Right ventricle myocardium superior (tissue), 1 donor: ENCODE measurements at places on chromosomes 7 and 10. TPM values are rescaled to one million over a fixed set of nuclear protein-coding genes. Genes with fewer than 3 reads are reported as not detected.

SEMA3C gene
- 66.9 TPM for total RNA-seq

KBTBD2 gene
- total RNA-seq = 25.1 TPM

LLCFC1 gene
- not detected for total RNA-seq

FKBP9 gene
- total RNA-seq = 120 TPM

AGMO gene
- 0.35 TPM for total RNA-seq

FANK1 gene
- total RNA-seq = 0.51 TPM

NRG3 gene
- total RNA-seq = 0.19 TPM

SPDYE5 gene
- not detected for total RNA-seq

MTERF1 gene
- total RNA-seq = 9.6 TPM

SLC26A5 gene
- total RNA-seq = not detected

EPHA1 gene
- total RNA-seq = 0.08 TPM

GIGYF1 gene
- 23.5 TPM for total RNA-seq

ANXA8 gene
- 0.24 TPM for total RNA-seq

ZNF862 gene
- 12.2 TPM for total RNA-seq

CEP55 gene
- total RNA-seq = 0.59 TPM

FAM25A gene
- total RNA-seq = not detected

WASHC2C gene
- 41.3 TPM for total RNA-seq

DNA sequence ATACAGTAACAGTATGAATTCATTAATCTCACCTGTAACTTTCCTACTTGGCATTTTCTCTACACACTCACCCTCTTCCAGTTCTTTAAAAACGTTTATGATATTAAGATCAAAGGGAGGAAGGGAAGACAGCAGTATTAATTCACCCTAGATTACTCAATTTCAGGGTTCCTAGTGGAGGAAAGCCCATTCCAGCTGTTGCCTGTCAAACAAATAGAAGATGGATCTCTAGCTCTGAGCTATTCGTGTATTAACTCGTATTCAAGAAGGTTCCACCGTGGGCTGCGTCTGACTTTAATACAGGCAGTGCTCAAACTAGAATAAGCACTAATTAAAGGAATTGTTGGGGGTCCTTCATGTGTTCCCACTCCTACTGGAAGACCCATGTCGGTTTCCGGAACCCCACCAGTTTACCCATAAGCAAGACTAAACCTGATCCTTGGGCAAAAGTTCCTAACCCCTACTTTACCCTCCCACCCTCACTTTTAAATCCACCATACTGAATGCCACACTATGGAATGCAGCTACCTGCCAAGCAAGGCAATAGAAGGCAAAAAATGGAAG, 2.1 kb downstream of the NANOS1 start:
- no peak for DNase-seq

DNA sequence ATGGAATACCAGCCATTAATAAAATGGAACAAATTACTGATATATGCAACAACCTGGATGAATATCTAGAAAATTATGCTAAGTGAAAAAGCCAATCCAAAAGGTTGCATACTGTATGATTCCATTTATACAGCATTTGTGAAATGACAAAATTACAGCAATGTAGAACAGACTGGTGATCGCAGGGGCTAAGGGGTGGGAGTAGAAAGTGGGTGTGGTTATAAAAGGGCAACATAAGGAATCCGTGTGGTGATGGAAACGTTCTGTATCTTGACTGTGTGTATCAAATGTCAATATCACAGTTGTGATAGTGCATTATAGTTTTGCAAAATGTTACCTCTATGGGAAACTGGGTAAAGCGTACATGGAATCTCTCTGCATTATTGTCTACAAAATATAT, 15.0 kb downstream of the CEP41 start:
- DNase-seq = no peak

DNA sequence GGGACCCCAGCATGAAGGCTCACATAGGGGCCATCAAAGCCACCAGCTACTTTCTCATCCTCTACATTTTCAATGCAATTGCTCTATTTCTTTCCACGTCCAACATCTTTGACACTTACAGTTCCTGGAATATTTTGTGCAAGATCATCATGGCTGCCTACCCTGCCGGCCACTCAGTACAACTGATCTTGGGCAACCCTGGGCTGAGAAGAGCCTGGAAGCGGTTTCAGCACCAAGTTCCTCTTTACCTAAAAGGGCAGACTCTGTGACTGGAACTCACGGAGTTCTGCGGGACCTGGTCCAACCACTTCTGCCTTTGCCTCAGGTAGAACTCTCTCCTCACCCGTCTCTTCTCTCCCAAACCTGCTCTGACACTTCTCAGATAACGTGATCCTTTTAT, 945 bp downstream of the TAS2R40 start:
- peak; percentile 66 for DNase-seq

DNA sequence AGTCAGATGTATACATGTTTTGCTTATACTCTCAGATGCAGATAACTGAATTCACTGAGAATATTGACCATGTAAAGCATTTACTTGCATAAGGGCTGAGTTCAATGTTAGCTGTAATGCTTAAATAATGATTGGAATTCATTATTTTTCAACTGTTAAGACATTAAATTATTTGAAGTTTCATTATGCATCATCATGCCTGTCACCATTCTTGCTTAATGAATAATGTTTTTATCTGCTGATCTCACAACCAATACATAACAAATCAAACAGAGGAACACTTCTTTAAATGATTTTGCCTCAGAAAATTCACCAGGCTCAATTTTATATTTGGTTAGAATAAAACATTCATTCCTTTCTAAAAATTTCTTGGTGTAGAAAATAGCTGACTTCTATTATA, 233.4 kb downstream of the GPR37 start:
- no peak for DNase-seq

DNA sequence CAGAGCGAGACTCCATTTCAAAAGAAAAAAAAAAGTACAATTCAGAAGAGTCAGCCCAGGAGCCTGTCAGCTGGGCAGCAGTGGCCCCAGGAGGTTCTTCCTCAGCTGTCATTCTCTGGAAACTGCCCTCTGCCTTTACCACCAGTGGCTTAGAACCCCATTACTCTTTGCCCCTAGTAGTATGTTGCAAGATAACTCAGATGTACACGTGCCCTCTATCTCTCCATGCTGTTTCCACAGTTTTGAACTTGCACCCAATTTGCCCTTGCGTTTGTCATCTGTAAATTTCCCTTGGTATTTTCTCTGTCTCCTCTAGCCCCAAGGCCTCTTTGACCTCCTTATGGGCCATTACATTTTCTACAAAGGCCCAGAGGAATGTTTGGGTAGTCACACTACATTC, 56.7 kb upstream of the PRKAR2B start:
- no peak for DNase-seq

DNA sequence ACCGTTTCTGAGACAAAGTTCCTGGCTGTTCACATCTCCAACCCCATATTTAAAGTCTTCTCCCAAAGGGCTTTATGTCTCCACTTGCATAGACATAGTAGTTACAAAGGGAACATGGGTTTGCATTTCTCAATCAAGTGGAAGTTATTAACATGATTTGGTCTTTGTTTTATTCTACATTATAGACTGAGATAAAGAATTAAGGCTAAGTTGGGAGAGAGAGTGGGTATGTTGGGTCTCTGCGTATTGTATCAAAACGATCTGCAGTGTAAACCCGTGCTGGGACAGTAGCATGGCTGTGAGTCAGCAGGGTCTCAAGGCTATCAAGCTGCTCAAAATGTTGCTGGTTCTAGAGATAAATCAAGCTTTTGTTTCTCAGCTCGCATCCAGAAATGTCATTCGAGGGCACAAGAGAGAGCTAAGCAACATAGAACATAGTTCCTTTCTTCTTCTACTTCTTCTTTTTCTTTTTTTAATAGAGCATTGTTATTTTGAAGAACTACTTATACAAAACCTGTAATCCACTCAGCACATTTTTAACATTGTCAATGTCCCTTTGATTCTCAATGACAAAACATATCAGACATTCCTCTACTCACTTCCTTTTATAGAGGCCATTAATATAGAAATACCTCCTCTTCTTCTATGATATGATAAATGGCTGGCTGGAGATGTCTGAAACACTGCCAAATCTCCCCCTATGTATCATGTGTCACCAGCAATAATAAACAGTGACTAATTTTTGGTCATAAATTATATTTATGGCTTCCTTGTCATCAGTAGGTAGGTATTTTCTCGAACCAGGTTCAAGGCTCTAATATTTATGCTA, 34.5 kb upstream of the RHOBTB1 start:
- DNase-seq = no peak

DNA sequence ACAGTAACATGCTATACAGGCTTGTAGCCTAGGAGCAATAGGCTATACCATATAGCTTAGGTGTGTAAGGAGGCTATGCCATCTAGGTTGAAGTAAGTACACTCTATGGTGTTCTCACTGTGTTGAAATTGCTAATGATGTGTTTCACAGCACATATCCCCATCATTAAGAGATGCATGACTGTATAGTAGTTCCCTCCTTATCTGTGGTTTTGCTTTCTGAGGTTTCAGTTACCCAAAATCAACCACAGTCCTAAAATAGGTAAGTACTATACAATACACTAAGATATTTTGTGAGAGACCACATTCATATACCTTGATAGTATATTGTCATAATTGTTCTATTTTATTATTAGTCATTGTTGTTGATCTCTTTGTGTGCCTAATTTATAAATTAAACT, 12.7 kb downstream of the FZD1 start:
- no peak for DNase-seq

DNA sequence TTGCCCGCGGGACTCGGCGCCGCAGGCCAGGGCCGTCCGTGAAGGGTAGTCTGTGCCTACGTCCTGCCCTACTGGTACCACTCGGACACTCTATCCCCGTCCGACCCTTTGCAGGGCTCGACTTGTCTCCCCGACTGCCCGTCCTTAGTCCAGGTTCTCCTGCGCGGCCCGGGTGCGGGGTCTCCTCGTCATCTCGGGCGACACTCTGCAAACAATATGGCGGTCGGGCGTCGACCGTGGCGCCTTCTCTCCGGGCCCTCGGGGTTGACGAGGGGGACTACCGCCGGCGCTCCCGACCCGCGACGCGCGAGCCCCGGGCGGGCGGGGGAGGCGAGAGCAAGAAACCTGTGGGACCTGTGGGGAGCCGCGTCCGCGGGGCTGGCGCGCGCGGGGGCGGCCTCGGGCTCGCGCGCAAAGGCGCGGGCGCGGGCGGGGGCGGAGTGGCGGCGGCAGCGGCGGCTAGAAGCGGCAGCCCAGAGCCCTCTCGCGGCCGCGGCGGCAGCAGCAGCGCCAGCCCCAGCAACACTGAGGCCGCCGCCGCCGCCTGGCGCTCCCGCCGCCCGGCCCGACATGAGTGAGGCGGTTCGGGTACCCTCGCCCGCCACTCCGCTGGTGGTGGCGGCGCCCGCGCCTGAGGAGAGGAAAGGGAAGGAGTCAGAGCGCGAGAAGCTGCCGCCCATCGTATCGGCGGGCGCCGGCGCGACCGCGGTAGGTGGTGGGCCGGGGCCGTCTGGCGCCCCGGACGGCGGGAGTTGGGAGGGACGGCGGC, at the start of gene HECTD2:
TSS of gene HECTD2 (plus strand) at position 476 of the 769 bp plus-strand sequence. CDS start at position 571, 95 bp downstream.
- peak; percentile 89 for DNase-seq

DNA sequence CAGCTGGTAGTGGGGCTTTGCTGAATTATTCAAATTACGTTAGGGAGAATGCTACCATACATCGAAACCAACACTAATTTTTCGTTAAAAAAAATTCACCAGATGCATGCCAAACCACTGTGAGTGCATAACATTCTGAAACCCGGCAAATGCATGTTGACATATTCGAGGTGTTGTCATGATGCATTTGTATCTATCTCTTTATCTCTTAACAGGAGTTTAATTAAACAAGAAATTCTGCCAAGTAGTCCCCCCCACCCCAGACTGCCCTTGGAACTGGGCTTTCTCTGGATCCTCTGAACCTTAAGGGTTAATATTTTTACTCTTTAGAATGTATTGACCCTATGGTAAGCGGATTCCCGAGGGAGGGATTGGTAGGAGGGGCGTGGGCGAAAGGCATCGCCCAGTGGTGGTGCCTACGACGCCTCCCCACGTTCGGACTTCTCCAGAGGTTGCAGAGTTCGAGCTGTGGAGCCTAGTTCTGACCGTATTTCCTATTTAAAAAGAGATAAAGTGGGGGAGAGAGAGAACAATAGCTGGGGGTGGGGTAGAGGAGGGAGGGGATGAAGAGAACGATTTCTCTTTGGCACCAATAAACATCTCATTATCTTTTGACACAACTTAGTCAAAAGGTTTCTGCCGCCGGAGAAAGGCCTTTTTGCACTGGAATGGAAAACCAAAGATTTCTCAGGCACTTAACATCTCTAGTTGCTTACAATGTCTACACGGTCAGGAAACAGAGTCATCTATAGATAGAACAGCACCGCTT, 7.2 kb downstream of the DLX6 start:
- DNase-seq = no peak

- DNase-seq = no peak
Measured at GRCh38 chr7:8597565-8597964, 164.2 kb downstream of the NXPH1 start.

- no peak for DNase-seq
Measured at GRCh38 chr10:78302739-78302988, 269.0 kb downstream of the RPS24 start.

GRCh38 chr10:116668018-116668417, 47.3 kb downstream of the PNLIPRP2 start:
- no peak for DNase-seq

DNA sequence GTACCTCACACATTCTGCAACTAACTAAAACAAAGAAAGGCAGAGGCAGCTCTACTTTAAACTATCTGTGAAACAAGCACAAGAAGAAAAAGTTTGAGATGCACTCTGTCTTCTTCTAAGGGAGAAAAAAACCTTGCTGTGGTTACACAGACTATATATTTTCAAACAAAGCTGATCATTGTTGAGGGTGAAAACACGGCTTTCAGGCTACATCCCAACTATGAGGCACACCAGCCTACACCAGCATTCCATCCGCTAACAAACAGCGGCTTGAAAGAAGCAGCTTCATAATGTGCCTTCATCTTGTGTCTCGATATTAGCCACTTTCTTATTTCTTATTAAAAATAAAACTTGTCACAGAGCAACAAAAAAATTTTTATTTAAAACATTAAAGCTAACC, 79.1 kb downstream of the USP6NL start:
- DNase-seq = no peak

DNA sequence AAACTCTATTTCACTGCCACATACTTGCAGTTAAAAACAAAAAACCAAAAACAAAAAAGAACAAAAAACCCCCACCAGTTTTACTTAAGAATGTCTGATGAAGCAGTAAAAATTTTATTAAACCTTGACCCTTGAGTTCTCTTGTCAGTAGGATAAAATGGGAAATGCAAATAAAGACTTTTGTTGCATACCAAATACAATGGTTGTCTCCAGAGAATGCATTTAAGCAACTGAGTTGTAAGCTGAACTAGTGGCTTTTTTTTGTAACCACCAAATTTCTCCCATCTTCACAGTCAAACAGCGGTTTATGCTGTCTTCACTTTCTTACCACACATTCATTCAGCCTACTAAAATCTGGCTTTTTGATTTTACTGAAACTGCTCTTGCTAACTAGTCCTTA, 3.1 kb downstream of the SYPL1 start:
- no peak for DNase-seq

- DNase-seq = no peak
Measured at GRCh38 chr7:30226614-30227268, 57.7 kb upstream of the ZNRF2 start.

GRCh38 chr10:110034596-110034995, 26.8 kb downstream of the ADD3 start:
- DNase-seq = no peak
